ENCODE measurements at places on chromosomes 5 and 9.

- no peak for DNase-seq
These were observed 1.4 kb downstream of the PTTG1 start for GRCh38 chr5:160423099-160423498.

GRCh38 chr5:57753446-57753845 lies 270.8 kb upstream of the ACTBL2 start:
- peak; percentile 11 for DNase-seq

- DNase-seq = peak; percentile 8
These were observed 29.8 kb upstream of the CLPTM1L start for GRCh38 chr5:1374679-1375055.

- no peak for DNase-seq
These were observed 27.7 kb downstream of the CLTA start for GRCh38 chr9:36218411-36218901.

DNA sequence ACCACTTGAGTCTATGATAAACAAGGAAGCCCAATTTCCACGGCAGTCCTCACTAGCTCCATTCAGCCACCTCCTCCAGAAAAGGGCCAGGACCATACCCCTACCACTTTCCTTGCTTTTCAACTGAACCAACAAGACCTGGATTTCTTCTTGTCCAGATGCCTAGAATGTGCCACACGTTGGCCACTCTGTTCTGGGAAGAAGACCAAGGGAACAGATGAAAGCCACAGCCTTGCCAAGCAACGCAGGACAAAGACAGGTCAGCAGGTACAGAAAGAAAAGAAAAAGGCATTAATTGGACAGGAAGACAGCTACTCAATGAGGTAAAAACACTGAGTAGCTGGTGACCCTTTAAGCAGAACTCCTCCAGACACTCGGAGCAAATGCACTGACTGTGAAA lies 2.2 kb downstream of the CCNJL start:
- DNase-seq = no peak

DNA sequence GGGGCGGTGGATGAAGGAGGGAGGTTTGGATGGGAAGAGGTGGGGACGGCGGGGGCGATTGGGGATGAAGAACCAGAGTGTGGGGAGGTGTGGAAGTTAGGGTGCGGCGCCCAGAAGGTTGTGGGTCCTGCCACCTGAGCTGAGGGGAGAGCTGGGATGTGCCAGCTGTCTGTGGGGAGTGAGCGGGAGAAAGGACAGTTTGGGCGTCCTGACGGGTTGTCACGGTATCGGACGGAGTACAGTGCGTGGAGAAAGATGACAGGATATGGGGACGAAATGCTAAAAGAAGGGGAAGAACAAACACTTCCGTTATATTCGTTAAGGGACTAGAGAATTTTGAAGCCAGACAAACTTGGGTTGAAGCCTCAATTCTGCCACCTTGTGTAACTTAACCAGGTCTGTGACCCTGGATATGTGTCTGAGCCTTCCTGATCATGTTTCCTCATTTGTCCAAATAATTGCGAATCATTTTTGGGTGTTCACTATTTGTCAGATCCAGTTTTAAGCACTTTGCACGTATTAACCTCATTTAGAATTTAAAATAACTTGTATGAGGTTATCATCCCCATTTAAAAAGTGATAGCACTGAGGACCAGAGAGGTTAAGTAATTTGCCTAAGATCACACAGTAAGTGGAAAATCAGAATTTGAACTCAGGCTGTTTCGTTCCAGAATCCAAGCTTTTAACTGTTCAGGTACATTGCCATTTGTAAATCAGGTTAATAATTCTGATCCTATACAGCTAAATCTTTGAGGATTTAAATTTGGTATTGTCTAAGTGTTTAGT lies 689 bp downstream of the CNTRL start:
- DNase-seq = no peak

DNA sequence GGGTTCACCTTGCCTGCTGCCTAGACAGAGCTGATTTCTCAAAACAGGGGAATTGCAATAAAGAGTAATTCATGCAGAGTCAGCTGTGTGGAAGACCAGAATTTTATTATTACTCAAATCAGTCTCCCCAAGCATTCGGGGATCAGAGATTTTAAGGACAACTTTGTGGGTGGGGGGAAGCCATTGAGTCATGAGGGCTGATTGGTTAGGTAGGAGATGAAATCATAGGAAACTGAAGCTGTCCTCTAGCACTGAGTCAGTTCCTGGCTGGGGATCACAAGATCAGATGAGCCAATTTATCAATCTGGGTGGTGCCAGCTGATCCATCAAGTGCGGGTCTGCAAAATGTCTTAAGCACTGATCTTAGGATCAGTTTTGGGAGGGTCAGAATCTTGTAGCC lies 159.1 kb upstream of the MAP1B start:
- DNase-seq = no peak

DNA sequence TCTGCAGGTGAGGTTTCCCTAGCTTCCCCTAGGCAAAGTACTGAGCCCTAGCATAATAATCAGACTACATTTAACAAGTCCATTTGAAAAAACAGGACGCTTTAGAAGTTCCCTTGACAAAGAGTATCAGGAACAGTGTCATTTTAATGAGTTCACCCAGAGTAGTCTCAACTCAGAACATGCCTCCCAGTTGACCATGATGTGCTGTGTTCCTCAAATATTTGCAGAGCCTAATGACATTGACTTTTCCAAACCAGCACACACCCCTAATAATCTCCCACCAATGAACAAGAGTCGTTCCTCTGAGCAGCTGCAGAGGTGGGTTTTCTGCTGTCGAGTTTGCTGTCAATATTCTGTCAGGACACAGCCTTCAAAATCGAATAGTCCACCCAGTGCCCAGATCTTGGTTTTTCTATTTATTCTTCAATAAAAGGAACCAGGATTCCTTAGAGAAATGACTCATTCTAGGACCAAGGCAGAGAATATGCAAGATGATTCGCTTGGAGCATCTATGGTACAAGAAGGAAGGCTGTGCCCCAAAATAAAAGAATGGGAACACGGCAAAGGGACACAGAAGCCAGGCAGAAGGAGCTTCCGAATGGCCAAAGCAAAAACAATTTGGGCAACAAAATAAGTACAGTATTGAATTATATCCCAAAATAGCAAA lies 57.6 kb downstream of the OTULIN start:
- DNase-seq = peak; percentile 31

- DNase-seq = peak; percentile 55
These were observed 229.7 kb downstream of the MELK start for GRCh38 chr9:36802201-36802920.

GRCh38 chr9:18106006-18106560 lies 367.9 kb upstream of the ADAMTSL1 start:
- DNase-seq = no peak

- DNase-seq = peak; percentile 76
These were observed at the start of gene PHYKPL for GRCh38 chr5:178232124-178232919. PHYKPL (minus strand) TSS chr5:178232802; CDS start chr5:178232550, 252 bp downstream.

GRCh38 chr5:171269717-171270116 lies 39.3 kb upstream of the TLX3 start:
- peak; percentile 81 for DNase-seq

DNA sequence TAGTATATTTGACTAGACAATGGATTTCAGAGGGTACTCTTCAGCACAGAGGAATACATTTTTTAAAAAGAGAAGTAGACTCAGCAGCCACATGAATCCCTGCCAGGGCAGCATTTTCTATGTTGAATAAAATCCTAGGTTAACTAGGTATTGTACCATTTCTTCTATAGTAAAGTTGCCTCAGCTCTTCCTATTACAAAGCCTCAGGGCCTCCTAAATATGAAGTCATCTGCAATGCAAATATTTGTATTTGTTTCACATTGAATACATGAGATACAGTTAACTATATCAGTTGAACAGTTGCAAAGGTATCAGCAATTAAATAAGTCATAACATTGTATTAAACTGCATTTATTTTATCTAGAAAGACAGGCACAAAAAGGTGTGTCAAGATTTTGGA lies 59.5 kb downstream of the NUDT12 start:
- DNase-seq = no peak

GRCh38 chr5:133245191-133246052 lies 193.6 kb downstream of the HSPA4 start:
- peak; percentile 86 for DNase-seq

- no peak for DNase-seq
These were observed 25.2 kb upstream of the MAP1B start for GRCh38 chr5:72082048-72082447.

DNA sequence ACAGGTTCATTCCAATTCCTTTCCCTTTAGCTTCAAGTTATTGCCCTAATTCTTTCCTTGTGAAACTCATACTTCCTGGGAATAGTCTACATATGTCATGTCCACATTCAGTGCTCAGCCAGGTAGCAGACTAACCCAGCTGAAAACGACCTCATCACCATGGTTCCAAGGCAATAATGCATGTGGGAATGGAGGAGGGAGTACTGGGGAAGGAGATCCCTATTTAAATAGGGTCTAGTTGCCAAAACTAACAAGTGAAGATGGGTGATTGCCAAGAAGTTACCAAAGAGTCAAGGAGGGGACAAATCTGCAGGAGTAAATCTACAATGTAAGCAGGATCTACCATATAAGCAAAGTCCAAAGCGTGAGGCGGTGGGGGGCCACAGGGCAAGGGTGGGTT lies 47.3 kb upstream of the MCTP1 start:
- DNase-seq = no peak

DNA sequence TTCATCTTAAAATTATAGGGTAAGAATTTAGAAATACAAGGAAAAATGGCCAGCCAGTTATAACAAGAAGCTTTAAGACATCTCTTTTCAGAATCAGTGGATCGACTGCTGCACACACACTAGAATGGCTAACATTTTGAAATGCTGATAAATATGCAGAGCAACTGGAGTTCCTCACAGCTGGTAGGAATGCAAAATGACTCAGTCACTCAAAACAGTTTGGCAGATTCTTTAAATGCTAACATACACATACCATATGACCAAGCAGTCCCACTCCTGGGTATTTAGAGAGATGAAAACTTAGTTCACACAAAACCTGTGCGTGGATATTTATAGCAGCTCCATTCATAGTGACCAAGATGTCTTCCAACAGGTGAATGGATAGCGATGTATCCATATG lies 23.2 kb upstream of the PSAT1 start:
- DNase-seq = peak; percentile 58

- no peak for DNase-seq
These were observed 2.0 kb upstream of the PCDH12 start for GRCh38 chr5:141960018-141960417.

GRCh38 chr5:175576096-175576495 lies 81.8 kb upstream of the HRH2 start:
- DNase-seq = no peak

DNA sequence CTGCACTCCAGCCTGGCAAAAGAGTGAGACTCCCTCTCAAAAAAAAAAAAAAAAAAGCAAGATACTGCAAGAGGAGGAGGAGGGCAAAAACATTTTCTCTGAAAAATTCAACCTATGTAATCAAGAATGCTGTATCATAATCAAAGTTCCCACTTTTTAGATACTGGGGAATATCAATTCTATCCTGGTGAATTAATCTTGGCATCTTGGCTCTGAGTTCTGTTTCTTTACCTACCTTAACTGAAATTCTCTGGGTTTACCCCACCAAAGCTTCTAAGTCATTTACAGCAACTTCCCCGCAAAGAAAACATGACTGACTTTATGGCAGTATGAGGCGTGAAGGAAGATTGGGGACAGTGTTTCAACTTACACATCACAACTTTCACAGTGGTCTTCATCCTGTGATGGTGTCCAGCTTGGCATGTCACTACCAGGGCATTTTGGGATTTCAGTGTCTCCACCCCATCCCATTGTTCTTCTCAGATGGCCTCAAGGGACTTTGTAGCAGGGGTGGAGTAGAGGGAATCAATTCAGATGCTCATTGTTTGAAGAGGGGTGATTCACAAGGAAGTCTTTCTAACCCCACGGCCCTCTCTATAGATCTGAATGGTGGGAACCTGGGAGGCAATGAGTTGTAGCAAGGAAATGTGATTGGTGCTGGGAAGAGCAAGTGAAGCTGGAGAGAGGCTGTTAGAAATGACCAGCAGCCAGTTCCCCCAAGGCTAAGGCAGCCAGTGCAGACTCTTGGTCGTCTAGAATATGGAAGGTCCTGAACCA lies 130.5 kb downstream of the SCAMP1 start:
- DNase-seq = no peak

DNA sequence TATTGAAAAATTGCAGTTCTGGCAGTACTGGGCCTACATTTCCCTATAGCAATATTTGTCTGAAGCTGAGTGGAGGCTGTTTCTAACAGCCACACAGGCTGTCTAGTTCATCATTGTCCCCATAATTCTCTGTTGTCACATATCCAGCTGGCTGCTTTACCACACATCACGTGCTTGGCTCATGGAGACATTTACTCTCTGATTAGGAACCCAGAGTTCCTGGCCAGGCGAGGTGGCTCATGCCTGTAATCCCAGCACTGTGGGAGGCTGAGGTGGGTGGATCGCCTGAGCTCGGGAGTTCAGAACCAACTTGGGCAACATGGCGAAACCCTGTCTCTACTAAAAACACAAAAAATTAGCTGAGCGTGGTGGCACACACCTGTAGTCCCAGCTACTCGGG lies 81.4 kb downstream of the PGM5 start:
- DNase-seq = no peak

GRCh38 chr5:33736510-33736909 lies 155.3 kb downstream of the ADAMTS12 start:
- peak; percentile 92 for DNase-seq

DNA sequence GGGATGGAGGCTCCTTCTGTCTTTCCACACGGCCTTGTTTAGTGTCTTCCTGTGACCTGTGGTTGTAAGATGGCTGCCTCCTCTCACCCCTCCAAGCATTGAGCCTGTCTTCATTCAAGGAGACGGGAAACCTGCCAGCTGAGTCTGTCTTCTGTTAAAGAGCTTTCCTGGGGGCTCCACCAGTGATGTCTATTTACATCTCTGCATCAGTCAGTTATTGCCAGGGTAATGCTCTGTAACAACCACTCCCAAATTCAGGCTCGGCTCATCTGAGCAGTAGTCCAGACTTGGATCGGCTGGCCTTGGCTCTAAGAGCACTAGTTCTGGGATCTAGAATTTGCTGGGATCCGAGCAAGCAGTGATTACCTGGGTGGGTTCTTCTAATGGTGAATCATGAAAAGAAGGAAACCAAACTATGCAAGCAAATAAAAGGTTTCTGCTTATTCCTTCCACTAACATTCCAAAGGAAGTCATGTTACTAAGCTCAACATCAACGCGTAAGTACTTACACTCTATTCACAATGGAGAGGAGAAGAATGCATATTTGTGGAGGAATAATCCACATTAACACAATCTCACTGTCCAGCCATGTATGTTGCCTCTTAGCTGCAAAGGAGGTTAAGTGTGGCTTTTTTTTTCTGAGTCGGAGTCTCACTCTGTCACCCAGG lies 61.7 kb downstream of the GALNT12 start:
- no peak for DNase-seq

GRCh38 chr9:133543772-133544467 lies 9.4 kb downstream of the ADAMTSL2 start:
- DNase-seq = no peak

GRCh38 chr5:78274540-78275197 lies 19.8 kb downstream of the AP3B1 start:
- DNase-seq = no peak

GRCh38 chr9:98833090-98833956 lies 25.9 kb downstream of the GALNT12 start:
- DNase-seq = no peak

- no peak for DNase-seq
These were observed 421.6 kb downstream of the ANXA1 start for GRCh38 chr9:73573235-73573634.

All from EL (cell line).